AML-193 (cell line): ENCODE measurements at places on chromosomes 3 and 15.
A peak's percentile ranks its signal among the peaks of the same experiment; 100 is the strongest.

DNA sequence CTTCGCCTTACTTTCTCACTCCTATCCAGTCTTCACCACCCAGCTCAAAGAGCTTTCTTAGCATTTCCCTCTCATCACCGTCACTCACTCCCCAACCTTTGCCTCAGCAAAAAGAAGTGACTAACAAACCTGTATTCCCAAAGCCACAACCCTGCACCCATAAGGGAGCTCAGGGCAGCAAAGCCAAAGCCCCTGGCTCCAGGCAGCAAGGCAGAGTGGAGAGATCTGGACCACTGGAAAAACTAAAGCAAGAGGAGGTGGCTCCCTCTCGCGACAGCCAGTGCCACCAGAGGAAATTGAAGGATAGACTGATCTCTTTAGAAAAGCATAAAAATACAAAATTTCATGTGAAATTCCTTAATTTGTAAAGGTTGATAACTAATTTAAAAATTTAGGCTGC, 25.1 kb upstream of the CDCP1 start:
- no peak for DNase-seq

DNA sequence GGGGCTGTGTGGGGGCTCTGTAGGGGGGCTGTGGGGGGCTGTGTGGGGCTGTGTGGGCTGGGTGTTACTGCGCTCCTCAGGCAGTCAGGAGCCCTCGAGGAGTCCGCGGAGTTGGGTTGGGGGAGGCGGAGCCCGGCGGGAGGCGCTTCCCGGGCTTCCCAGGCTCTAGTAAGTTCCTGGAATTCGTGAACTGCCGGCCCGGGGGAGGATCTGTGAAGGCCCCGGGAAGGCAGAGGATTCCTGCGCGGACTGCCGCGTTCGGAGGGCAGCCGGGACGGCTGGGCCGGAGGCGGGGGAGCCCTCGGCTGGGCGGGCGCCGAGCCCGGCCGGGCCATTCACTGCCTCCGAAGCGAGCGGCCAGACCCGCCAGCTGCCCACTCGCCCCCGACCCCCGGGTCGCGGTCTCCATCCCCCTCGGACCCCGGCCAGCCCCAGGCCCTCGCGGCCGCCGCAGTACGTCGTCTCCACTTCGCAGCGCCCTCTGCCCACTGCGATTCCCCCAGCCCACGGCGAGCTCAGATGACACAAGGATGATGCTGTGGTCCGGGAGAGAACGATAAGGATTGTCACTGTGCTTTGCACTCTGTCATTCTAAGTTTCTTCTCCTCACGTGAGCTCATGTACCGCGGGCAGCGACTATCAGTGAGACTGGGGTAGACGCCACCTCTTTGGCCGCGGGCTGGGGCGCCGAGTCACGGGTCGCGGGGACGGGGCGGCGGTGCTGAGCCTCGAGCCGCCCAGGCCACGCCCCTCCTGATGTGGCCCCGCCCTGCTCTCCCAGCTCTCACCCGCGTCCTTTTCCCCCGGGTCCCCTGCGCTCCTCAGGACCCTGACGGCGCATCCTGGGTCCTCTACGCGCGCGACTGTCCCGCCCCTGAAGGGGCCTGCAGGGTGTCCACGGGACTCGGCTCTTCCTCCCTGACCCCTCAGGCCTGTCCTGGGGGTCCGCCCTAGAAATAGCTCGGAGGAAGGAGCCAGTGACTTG, 65.3 kb downstream of the KLF13 start:
- peak; percentile 8 for DNase-seq

DNA sequence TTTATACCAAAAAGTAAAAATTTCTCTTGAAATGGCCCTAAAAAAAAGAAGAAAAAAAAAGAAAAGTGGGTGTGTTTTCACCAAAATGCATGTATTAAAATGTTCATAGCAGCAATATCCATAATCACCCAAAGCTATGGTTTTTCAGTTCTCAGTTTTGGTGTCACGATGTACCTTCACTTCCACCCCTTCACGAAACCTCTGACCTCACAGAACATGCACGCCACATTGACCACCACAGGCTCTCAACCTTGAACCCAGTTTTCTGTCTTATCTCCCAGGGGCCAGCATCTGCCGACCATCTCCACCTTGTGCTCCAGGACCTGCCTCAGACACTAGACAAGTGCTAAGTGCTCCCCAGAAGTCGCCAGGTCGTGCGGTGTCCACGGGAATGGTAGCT, 30.4 kb downstream of the COLQ start:
- no peak for DNase-seq

DNA sequence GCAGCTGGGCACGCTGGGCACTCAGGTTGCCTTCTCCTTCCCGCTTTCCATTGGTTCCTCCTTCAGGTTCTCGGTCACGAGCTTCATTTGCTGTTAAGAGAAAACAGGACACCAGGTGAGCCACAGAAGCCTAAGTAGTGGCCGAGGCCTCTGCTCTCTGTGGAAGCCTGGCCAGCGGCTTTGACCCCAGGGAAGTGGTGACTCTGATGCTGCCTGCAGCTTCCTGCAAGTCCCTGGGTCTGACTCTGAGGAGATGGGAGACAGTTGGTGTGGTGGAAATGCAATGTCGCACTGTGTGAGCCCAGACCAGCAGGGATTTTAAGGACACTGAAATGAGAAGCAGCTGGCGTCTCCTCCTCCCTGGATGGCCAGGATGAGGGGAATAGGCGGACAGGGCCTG, 80.5 kb downstream of the SNRK start:
- no peak for DNase-seq

GRCh38 chr3:134075568-134075825, 45.8 kb upstream of the SLCO2A1 start:
- DNase-seq: no peak

DNA sequence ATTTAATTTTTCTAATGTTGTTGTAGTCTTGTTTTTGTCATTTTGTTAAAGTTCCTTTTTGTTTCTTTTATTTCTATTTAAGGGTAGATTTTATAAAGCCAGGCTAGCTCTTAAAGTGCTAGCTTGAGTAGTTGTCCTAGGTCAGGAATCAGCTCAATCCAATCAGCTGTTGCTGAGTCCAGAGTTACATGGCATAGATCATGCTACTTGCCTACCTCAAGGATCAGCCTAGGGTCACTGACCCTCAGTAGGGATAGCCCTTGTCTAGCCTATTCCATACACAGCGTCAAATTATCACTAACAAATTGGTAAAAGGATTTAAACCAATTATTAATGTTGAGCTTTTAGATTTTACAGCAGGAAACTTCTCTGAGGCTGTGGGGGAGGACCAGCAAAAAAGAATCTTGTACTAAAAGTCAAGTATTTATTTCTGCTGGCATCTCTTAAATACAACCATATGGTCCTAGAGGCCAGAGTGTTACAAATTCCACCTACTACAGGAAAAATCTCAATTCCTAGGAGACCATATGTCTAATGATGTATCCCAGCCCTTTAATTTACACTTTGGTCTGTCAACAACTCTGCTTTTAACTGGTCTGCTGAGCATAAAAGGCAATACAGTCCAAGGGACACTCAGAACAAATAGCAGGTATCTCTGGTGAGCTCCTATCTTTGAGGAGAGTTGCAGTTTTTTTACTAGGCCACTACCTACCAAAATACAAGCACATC, 138.3 kb upstream of the PTPRG start:
- DNase-seq: no peak

DNA sequence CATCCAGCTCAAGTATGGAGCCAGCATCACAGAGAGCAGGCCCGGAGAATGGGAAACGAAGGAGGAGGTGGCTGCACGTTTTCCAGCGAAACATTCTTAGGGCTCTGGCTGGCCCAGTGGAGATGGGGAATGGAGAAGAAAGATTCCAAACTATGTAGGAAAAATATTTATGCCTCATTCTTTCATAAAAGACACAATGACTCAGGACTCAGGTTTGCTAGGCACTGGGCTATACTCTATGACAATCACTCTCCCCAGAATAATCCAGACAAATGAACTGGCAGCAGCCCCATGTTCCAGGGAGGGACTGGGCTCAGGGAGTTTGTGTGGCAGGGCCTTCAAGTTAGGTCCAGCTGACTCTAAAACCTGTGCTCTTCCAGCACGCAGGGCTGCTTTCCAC, 110.8 kb upstream of the RAD18 start:
- no peak for DNase-seq

DNA sequence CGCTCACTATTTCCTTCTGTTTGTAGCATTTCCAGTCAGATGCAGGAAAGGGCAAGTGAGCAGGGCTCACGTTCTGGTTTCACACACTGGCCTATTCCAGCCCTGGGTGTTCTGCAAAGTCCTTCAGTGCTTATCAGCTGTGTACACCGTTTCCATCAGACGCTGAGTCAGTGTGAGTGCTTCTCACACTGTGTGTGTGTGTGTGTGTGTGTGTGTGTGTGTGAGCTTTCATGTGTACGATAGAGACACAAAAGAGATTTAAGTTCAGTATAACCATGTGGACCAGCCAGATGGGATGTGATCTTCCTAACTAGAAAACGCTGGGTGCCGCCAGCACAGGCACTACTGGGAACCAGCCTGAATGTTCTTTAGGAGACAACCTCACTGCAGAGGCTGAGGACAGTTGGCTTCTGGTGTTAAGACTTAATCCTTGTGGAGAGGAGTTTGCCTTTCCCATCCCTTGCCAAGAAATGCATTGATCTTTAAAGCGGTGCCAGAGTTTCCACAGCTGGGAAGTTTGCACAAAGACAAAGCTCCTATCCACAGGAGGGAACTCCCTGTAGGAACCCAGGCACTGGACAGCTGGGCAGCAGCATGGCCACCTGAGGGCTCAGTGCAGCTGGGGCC, 3.9 kb upstream of the CHSY1 start:
- no peak for DNase-seq

GRCh38 chr3:170584585-170585007, 1.3 kb downstream of the SLC7A14 start:
- DNase-seq: no peak

DNA sequence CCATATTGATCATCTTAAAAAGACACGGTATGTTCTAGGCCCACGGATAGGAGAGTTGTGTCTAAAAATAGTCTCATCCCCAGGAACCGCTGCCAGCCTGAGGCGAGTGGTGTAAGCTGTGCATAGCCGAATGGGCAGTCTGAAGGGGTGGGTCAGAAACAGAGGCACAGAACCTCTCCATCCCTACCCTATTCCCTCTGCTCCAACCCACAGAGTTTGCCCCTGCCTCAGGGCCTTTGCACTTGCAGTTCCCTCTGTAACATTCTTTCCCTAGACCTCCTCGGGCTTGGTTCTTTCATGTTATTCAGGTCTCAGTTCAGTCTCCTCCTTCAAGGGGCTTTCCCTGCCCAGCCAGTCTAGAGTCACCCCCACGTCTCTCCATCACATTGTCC, 4.8 kb downstream of the SCN5A start:
- DNase-seq: no peak

DNA sequence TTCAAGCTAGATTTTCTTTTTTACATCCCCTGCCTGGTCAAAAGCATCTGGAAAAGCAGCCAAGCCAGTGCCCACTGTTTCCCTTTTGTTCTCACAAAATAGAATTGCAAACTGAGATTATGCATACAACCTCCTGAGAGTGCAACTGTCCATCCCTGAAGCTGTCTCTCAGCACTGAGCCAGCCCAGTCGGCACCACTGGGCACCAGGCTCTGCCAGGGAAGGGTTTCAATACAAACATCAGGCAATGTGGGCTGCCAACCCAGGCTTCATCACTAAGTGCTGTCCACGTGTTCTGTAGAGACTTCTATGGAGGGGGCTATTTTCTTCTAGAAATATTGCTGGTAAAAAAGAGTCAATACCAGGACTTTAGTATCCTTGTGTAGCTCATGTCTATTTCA, 356.3 kb upstream of the TBL1XR1 start:
- no peak for DNase-seq

DNA sequence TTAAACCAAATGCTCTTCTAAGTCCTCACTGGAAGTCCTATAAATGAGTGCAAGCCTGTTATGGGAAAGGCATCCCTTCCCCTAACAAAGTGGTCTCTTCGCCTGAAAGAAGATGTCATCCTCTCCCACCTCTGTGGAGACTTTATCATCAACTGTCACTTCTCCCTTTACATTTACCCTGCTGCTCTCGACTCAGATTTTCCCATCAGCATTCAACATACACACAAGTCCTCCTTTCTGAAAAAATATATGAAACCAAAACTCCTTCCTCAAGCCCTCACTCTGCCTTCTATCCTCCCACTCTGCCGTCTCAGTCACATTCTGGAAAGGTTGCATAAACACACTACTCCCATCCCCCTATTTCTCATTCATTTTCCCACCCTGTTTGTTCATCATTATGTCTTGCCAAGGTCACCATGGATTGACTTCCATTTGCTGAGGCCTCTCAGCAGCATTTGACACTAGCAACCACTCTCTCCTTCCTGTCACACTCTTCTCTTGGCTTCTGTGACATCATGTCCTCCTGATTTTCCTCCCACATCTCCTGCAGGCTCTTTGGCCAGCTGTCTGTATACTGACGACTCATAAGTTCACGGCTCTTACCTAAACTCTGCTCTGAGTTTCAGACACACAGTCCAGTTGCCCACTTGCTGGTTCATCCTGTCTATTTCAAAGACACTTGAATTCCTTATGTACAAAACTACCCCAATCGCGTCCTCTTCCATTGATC, 70.3 kb upstream of the SMAD3 start:
- no peak for DNase-seq

DNA sequence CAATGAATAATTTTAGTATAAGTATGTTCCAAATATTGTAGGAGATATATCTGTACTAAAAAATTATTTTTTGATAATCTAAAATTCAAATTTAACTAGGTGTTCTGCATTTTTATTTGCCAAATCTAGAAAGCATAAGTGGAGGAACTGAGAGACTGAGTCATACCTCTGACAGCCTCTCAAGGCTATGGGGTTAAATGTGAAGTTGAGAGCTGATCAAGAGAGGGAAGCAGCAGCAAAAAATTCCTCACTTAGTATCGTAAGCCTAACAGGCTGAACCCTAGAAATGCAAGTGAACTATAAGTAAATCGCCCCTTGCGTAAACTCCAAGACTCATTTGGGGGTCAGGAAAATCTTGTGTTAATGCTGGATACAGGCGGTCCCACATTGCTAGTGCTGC, 12.8 kb upstream of the TOPAZ1 start:
- DNase-seq: no peak

GRCh38 chr15:83716605-83717004, 62.7 kb downstream of the ADAMTSL3 start:
- DNase-seq: no peak

GRCh38 chr3:153652076-153652475, 469.1 kb upstream of the ARHGEF26 start:
- no peak for DNase-seq

- DNase-seq: no peak
Observed at GRCh38 chr3:104977719-104978118, 389.0 kb upstream of the ALCAM start.

GRCh38 chr3:67804089-67804488, 149.7 kb upstream of the SUCLG2 start:
- no peak for DNase-seq

DNA sequence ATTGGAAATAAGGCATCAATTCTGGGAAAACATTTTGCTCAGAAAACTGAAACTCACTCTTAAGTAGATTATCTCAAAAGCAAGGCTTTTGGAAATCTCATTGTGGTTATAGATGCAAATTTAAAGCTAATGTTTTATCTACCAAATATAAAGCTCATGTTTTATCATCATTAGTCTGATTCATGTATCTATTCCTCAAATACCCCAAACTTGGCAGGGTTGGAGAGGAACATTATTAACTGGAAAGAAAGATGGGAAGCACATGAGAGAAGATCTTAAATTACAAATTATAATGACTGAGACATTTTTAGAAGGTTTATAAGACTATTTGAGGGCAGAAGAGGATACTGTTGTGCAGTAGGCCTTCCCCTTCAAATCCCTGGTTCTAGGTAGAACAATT, 137.3 kb upstream of the TGFBR2 start:
- DNase-seq: no peak
